Kidney epithelial cell (primary cell): ENCODE measurements at places on chromosomes 4 and X. TPM values are rescaled to one million over a fixed set of nuclear protein-coding genes. Genes with fewer than 3 reads are reported as not detected.

- no peak for DNase-seq
Measured at GRCh38 chr4:153790962-153791551, 2.2 kb upstream of the SFRP2 start.

- no peak for DNase-seq
Measured at GRCh38 chr4:167885071-167885470, 207.3 kb upstream of the ANXA10 start.

- no peak for DNase-seq
Measured at GRCh38 chr4:132108784-132109183, 1040.3 kb upstream of the PCDH10 start.

- no peak for DNase-seq
Measured at GRCh38 chr4:64718091-64718490, 308.8 kb upstream of the TECRL start.

- DNase-seq = no peak
Measured at GRCh38 chr4:57064811-57065711, 45.1 kb downstream of the IGFBP7 start.

GRCh38 chr4:143026459-143027170, 158.1 kb upstream of the USP38 start:
- no peak for DNase-seq

The SLITRK4 gene
- total RNA-seq = 3.4 and 5.1 TPM in 2 replicates

The DRD5 gene
- total RNA-seq = not detected in 2 replicates

- no peak for DNase-seq
Measured at GRCh38 chrX:112536544-112536943, 143.2 kb downstream of the LHFPL1 start.

GRCh38 chr4:186689476-186689875, 34.2 kb downstream of the FAT1 start:
- DNase-seq = no peak

- DNase-seq = no peak
Measured at GRCh38 chr4:84666439-84666838, 83.5 kb downstream of the CDS1 start.

- DNase-seq = no peak
Measured at GRCh38 chr4:143178923-143179322, 5.8 kb upstream of the USP38 start.

DNA sequence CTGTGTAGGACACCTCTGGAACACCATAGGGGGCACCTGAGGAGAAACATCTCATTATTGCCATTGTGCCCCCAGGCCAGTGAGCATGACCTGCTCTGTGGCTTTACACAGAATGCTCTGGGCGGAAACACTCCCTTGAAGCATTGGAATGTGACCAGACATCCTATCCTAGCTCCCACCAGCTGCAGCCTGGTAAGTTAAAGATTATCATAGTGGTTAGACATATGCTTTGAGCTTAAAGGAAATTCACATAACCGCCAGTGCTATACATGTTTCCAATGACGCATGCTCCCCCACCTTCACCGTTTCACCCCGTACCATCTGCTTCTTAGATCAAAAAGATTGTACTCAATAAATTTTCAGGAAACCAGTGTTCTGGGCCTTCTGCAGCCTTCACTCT, 217.7 kb upstream of the CENPE start:
- DNase-seq = peak; percentile 26

The ADH1C gene
- total RNA-seq = 0.21 and 1.7 TPM in 2 replicates

The UNC5C gene
- 2.6 and 2.8 TPM in 2 replicates for total RNA-seq

DNA sequence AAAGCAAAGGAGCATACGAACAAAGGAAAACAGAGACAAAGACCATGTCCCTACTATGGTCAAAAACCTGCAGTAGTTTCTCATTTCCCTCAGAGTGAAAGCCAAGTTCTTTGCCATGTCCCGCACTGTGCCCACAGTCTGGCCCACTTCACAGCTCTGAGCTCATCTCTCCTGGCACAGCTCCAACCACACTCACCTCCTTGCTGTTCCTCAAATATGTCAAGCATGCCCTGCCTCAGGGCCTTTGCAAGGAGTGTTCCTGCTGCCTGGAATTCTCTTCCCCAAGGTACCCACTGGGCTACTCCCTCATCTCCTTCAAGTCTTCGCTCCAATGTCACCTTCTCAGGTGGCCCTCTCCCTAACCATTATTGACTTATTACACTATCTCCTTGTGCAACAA, 72.1 kb downstream of the COX18 start:
- DNase-seq = no peak

- DNase-seq = no peak
Measured at GRCh38 chrX:9651737-9652136, 113.9 kb downstream of the GPR143 start.

DNA sequence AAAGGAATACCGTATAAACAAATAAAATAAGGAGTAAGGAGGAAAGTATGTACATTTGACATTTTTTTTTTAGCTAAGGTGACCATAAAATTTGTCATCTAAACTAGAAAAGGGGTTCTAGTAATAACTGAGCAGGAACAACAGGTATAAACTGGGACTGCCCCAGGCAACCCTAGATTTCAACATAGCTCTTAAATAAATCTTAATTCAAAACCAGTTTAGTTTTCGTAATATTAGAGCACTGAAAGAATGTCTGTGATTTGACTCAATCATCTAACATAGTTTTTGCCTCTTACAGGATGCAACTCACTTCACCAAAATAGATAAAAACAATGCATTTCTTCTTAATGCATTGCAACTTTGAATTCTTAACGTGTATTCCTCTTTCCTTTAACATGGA, 257.7 kb downstream of the ADAMTS3 start:
- no peak for DNase-seq

The PCDH18 gene
- total RNA-seq = 0.41 and 1.2 TPM in 2 replicates

The HPGD gene
- 0.34 and 0.75 TPM in 2 replicates for total RNA-seq

DNA sequence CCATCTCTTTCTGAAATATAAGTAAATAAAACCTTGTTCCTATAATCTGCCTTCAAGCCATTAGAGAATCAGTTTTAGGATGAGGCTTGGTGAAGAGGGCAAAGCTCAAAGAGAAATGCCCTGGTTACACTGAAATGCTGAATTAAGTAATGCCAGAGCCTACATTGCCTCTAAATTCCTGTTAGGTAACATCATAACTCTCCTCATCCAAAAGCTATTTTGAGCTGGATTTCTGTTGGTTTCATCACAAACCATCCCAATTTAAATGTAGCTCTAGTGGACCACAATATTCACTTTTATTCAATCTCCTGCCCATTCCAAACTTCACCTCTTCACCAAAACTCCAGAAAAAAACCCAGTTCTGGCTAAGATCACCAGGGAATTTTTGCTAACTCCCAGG, 1319.7 kb upstream of the TENM3 start:
- peak; percentile 54 for DNase-seq

- no peak for DNase-seq
Measured at GRCh38 chrX:5726224-5726623, 502.4 kb downstream of the NLGN4X start.

- DNase-seq = no peak
Measured at GRCh38 chrX:86946569-86946968, 571.0 kb upstream of the KLHL4 start.

The SERTM2 gene
- not detected in 2 replicates for total RNA-seq

The RHOXF1 gene
- not detected in 2 replicates for total RNA-seq

- DNase-seq = no peak
Measured at GRCh38 chrX:135985973-135986310, 707 bp downstream of the SLC9A6 start.

DNA sequence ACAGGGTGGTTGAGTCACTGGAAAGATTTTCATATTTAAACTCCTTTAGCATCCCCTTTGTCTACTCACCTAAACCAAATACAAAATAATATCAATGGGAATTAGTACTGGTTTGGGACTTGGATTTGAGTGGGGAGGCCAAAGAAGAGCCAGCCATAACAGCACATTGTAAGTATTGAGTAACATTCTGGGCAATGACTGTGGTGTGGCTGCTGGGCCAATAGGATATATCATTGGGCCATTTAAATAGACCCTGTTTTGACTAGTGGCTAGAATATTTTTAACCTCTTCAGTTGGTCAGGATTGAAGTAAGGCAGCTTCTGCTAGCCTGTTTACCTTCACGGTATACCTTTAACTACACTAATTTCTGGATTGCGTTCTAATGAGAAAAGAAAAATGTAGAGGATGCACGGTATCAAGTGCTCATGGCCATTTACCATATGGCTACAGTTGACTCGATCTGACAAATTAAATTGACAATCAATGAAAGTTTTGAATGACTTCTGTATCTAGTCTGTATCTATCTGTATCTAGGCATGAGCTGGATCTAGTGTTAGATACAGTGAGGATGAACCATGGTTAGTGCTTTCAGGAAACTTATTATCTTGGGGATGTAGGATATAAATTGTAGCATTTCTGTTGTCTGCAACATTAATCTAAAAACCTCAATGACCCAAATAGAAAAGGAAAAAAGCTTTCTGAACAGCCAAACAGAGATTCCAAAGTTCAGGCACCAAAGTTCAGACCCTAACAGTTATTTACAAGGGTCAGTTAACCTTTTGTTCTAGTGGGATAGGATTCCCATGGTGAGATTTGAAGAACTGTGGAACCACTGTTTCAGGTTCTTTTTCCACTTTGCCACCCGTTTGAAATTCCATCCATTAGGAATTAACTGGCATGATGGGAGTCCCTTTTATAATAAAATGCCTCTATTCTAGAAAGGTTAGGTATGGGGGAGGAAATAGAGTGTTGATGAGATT, 6.8 kb upstream of the ALB start:
- DNase-seq = no peak

The TMEM144 gene
- total RNA-seq = 8.4 and 12.2 TPM in 2 replicates

- no peak for DNase-seq
Measured at GRCh38 chrX:19823031-19823430, 64.4 kb downstream of the SH3KBP1 start.

DNA sequence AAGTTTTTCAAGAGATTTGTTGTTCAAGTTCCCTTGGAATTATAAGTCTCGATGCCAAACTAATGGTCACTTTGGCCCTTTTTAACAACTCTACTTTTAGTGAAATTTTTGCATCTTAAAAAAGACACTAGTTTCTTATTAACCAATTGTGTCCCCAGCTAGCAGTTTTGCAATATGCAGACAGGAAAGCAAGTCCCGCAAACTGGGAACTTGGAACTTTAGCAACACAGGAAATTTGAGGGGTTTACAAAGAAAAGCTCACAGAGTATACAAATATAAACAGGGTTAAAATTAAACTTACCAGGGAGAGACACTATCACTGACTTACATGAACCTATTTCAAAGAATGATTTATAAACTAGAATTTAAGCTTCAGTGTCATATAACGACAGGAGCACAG, 137.9 kb downstream of the ANK2 start:
- no peak for DNase-seq

- DNase-seq = no peak
Measured at GRCh38 chr4:7808752-7809151, 130.9 kb downstream of the AFAP1 start.

- no peak for DNase-seq
Measured at GRCh38 chrX:51496501-51497291, at the start of gene NUDT11. Gene NUDT11 (minus strand): TSS chrX:51496592. CDS start chrX:51496444, 148 bp downstream.

DNA sequence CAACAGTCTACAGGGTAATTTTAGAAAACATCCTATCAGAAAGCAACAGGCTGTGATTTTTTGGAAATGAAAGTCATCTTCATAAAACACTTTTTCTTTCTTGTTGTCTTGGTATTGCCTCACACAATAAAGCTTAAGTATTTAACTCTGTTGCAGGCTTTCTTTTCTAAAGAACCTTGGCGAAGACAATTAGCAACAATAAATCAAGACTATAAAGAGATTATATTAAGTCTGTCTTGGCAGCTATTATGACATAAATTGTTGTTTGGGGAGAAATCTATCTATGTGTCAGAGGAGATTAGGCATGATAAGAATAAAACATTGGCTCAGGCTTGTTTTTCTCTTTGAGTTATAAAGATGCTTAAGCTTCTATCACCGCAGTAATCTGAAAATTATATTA, 1774.8 kb downstream of the ARAP2 start:
- no peak for DNase-seq

The ITIH6 gene
- total RNA-seq = not detected in 2 replicates

- DNase-seq = no peak
Measured at GRCh38 chr4:82906469-82906868, 5.9 kb downstream of the THAP9 start.

DNA sequence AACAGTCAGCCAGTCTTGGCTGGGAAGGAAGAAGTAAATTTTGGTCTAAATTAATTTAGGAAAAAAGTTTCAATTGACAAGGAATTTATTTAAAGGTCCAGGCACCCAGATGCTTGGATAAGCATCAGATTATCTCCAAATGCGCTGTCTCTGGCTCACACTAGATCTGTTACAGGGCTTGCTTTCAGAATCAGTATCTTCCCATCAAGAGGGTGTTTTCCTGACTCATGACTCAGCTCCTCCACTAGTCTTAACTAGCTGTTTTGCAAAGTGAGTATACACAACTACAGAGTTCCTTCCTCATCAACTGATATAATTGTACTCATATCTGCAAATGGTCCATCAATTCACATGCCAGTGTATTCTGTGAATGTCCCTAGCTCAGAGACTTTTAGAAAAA, 482.1 kb upstream of the CPEB2 start:
- no peak for DNase-seq

DNA sequence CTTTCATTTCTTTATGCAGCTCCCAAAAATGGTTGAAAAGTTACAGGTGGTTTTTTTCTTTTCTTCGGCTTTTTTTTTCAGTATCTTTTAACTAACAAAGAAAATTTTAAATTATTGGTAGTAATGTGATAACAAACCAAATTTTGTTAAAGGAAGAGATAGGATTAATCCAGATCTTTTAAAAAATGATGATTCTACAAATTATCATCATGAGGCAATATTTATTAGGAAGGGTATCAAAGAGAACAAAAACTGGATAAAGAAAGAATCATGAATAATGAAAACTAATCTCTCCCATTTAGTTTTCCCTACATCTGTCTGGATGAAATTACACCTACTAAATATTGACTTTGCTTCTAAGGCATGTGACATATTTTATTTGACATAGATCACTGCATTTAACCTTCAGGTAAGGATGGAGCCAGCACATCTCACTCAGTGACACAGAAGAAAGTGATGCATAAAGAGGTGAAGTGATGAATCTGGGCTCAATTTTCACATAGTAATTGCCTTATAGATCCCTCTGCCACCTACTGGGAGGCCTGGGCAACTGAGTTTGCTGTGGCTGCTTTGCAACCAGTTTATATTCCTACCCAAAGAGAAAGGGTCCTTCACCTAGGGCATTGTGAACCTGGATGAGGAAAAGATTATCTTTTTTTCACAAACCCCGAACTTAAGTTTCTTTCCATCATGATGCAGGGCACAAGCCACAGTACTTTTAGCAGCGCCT, 155.6 kb downstream of the HNRNPD start:
- no peak for DNase-seq

The CEP44 gene
- total RNA-seq = 9.4 and 13.6 TPM in 2 replicates

- no peak for DNase-seq
Measured at GRCh38 chr4:57308301-57308700, 198.1 kb upstream of the IGFBP7 start.

The FGF2 gene
- 29.1 and 29.4 TPM in 2 replicates for total RNA-seq

DNA sequence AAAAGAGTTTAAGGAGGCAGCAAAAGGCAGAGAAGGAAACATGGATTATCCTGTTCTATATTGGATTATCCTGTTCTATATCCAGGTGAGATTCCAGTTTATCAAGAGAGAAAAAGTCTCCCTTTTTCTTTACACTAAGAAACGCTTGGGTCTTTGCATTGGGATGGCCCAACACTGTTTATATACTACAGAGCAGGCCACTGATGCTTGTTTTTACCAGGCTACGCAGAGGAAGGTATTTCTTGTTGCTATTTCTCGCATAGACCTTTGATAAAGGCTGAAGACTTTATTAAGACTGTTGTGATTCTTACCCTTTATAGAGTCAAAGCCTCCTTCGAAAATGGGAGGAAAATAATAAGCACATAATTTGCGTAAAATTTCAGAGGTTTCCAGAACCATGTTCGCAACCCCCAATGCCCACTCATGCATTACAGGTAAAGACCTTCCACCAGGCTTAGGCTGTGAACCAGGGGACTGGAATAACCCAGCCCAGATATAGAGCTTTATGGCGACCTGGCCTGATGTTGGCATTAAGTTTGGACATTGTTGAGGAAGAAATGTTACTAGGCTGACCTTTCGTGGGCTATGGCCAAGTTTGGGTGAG, 218.3 kb downstream of the PTTG2 start:
- DNase-seq = no peak
